ENCODE measurements at places on chromosomes 1 and 21.
A peak's percentile ranks its signal among the peaks of the same experiment; 100 is the strongest.

- no peak for DNase-seq
These were observed 96.4 kb downstream of the C1orf21 start for GRCh38 chr1:184483101-184483683.

GRCh38 chr1:87787551-87787950 lies 458.9 kb downstream of the LMO4 start:
- no peak for DNase-seq

DNA sequence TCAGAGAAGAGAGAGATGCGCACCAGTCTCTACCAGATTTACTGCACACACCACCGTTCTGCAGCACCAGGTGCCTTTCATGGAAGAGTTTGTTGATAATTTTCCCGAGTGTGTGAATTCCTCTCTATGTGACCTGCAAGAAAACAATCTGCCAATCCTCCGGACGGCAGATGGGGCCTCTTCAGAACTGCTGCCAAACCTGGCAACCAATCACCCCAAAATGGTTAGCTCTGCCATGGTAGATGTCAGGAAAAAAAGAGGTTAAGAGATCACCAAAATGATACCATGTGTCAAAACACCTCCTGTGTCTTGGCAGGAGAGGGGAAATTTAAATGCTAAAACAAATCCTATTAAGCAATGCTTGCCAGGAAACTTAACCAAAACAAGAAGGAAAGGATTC lies 96.5 kb downstream of the DAB1 start:
- no peak for DNase-seq

- no peak for DNase-seq
These were observed 175.3 kb downstream of the RERE start for GRCh38 chr1:8642114-8642513.

DNA sequence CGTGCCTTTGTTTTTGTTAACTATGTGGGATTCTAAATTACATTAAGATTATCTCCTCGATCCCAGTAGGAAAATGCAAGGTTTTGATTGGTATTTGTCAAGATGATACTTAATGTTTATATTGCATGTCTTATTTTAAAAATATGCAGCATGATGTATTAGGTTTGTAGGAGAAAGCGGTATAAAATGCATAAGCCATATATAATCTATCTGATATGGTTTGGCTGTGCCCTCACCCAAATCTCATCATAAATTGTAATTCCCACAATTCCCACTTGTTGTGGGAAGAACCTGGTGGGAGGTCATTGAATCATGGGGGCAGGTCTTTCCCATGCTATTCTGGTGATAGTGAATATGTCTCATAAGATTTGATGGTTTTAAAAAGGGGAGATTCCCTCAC lies 198.1 kb upstream of the NCAM2 start:
- DNase-seq = no peak

DNA sequence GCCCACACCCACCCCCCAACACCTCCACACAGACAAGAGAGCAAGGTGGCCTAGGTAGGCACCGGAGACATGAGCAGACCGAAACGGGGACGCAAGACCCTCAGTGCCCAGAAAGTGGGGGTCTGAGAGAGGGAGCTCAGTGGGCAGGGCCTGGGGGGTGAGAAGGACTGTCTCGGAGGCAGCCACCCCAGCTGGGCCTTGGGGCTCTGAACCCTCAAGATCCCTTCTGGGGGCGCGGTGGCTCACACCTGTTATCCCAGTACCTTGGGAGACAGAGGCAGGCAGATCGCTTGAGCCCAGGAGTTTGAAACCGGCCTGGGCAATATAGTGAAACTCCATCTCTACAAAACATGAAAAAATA lies 9.1 kb upstream of the GNB1 start:
- no peak for DNase-seq

- peak; percentile 67 for DNase-seq
These were observed 30.8 kb upstream of the ABCG1 start for GRCh38 chr21:42187976-42188653.

GRCh38 chr1:185663332-185663731 lies 70.9 kb upstream of the HMCN1 start:
- no peak for DNase-seq

DNA sequence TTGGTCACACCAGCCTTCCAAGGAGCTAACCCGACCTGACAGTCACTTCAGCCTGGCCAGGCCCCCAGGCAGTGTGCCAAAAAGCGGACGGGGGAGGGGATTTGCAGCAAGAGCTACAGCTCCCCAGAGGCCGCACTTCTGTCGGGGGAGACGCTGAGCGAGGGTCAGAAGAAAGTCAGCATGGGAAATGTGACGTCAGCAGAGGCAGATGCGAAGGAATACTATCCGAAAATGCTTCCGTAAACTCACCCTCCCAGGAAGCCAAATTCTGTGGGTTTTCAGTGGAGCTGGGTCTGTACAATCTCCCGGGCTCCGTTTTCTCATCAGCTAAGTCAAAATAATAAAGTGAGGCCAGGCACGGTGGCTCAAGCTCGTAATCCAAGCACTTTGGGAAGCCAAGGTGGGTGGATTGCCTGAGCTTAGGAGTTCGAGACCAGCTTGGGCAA lies 28.5 kb upstream of the ECE1 start:
- DNase-seq = no peak

DNA sequence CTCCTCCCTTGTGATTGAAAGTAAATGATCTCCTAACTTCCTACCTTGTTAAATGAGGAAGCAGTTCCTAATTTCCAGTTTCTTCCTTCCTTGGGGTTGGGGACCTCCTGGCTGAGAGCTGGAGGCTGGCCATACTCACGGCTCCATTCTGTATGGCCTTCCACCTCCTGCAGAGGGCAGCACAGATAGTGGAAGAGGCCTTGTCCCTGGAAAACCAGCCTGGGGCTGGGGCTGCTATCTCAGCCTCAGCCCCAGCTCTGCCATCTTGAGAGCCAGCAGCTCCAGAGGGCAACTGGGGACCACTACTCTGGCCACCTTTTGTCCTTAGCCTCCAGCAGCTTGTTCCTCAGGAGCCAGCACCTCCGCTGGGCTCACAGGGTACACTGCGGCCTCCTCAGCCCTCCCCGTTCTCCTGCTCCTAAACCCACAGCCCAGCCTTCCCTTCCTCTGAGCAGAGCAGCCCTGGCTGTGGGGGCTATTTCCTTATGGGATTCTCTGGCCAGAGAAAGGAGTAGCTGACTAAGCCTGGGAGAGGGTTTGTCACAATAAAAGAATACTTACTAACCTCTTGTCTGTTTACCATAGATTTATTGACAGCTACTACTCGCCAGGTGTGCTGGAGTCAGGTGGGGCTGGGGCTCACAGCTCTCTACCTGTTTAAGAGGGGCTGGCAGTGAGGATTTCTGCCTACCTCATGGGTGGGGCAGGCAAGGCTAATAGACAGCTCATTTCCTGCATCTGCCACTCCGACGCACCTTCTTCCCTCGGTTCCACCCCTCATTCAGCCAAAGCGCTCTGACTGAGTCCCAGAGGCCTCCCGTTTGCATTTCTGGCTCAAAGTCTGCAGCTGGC lies 6.3 kb downstream of the TMEM234 start:
- DNase-seq = peak; percentile 20

- DNase-seq = no peak
These were observed 49.9 kb downstream of the C8B start for GRCh38 chr1:56915960-56916359.

GRCh38 chr1:114758256-114758832 lies 560 bp upstream of the CSDE1 start:
- no peak for DNase-seq

- DNase-seq = no peak
These were observed 387.3 kb downstream of the RYR2 start for GRCh38 chr1:237429252-237429651.

GRCh38 chr1:177615251-177615650 lies 354.6 kb downstream of the SEC16B start:
- DNase-seq = no peak

- DNase-seq = no peak
These were observed 37.4 kb downstream of the VANGL1 start for GRCh38 chr1:115679141-115679611.

DNA sequence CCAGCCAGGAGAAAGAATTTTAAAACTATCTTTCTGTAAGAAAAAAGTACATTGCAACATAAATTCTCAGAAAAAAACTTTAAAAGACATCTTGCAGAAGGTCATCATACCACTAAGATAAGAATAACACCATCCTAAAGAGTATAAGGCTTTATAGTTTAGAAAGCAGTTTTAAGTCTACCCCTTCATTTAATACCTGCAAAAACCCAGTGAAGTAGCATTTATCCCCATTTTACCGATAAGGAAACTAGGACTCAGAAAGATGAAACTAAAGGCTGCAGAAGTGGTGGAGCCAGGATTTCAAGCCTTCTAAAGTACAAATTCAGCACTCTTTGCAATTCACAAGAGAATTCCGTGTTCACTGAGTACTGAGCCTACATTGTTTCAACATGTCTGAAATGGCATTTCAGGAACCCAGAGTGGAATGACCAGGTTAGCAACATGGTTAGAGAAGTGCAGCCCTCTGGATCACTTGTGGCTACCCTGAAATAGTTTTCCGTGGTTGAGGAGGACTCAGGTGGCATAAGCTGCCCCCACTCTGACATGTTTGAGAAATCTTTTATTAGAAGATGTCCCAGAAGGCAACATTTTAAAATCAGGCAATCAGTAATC lies 6.7 kb downstream of the MYCL start:
- no peak for DNase-seq

GRCh38 chr1:229191066-229191674 lies 79.7 kb upstream of the RAB4A start:
- no peak for DNase-seq

DNA sequence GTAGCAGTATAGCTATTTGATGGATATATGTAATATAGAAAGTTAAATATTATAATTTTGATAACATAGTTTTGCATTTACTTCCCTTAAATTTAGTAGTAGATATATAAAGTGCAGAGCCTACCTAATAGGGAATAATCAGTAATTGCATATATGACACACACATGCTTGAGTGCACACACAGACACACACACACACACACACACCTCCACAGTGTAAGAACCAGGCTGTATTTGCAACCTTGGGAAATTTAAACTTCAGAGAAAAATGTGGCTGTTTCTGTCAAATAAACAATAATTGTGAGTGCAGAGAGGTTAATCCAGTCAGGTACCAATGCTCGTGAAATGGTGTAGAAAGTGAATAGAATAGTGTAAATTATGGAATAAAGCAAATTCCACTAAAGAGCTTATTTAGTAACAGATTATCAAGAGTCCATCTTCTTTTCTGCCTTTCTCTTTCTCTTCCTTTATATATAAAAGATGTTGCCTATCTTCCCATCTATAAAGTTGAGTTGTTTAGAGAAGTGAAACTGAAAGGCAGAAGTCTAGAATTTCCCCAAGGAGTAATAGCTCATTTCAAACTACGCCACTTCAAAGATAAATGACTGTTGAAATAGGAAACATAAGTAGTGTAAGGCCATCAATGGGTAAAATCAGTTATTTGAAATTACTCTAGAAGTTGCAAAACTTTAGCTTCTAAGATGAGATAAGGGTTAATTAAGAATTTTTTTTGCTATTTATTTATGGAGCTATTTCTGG lies 273.7 kb downstream of the SRGAP2C start:
- DNase-seq = no peak

GRCh38 chr1:13825033-13825432 lies 125.0 kb downstream of the PRDM2 start:
- DNase-seq = no peak

DNA sequence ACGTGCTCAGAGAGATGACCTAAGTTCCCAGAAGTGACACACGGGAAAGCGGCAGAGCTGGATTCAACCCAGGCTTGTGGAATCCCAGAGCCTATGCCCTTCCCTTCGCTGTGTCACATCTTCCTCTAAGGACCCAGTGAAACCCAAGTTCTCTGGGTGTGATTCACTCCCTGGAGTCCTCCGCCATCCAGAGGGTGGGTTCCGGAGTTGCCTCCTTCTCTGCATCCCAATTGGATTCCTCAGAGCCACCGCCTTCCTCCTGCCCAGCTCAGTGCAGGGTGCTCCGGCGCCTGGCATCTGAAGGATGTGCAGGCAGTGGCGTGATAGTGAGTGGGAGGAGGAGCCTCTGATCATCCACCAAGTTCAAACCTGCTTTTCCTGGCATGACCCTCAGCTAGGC lies 20.7 kb upstream of the RCC2 start:
- no peak for DNase-seq

DNA sequence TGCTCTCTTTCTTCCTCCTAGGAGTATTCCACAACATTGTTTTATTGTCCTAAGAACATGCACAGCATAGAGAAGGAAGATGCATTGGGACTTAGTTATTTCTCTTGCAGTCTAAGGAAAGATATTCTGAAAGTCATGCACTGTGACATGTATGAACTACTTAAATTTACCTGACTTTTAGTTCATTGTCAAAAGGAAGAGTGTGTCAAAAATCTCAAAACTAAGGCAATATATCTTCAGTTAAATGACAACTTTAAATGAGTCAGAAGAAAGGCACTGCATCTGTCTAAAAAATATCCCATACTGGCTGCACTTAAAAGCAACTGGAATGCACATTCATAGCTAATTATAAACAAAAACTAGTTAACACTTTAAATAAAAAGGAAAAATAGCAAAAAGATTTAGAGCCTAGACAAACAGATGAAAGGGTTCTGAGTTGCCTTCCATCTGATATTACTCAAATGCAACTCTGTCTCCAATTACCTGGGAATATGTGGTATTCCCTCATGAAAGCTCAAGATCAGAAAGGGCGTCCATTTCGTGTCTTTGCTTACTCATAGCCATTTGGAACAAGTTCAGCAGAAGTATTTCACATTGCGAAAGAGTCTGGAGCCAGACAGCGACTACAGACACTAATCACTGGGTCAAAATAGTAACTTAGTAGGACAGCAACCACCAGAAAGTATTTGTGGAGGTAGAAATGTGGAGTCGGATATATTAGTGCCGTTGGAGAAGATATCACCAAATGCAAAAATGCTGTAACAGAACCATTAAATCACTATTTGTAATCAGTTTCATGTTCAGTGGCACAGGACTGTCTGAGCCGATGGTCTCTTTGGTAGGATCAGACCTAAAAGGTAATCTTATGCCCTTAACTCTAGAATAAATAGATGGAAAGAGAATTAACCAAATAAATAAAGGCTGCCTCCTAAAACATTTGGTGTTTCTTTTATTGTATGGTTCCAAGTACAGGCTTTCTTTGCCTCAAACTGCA lies 225.7 kb downstream of the GREM2 start:
- DNase-seq = no peak

DNA sequence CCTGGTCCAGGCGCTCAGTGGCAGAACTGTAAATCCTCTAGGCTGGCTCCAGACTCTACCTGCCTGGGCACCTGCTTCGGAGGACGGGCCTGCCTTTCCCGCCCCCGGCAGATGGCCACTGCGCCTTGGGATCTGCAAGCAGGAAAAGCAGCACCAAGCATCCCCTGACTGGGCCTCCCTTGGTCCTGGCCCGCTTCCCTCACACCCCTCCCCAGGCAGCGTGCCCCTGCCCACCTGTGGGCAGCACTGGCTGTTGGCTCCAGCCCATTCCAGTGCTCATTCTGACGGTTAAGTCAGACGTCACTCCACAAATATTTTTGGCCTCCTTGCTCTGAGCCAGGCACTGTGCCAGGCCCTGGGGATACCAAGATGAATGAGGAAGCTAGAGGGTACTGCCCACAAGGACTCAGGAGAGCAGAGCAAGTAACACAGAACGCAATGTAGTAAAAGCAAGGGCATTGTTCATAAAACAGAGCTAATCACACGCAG lies 22.0 kb upstream of the BLACAT1 start:
- no peak for DNase-seq

- DNase-seq = no peak
These were observed 1.8 kb upstream of the SLC50A1 start for GRCh38 chr1:155133799-155134281.

- DNase-seq = no peak
These were observed 22.1 kb downstream of the AIM2 start for GRCh38 chr1:159054427-159054826.

GRCh38 chr1:220761688-220762427 lies 13.7 kb downstream of the MTARC2 start:
- DNase-seq = no peak

- no peak for DNase-seq
These were observed 5.8 kb upstream of the PLA2G2D start for GRCh38 chr1:20125100-20125499.

All from activated naive CD4-positive, alpha-beta T cell (primary cell).